ENCODE measurements at places on chromosomes 13 and 19. TPM values are rescaled to one million over a fixed set of nuclear protein-coding genes. Genes with fewer than 3 reads are reported as not detected.
A peak's percentile ranks its signal among the peaks of the same experiment; 100 is the strongest.

GRCh38 chr19:4870025-4870700 lies 2.7 kb upstream of the PLIN3 start:
- DNase-seq = peak; percentile 99

DNA sequence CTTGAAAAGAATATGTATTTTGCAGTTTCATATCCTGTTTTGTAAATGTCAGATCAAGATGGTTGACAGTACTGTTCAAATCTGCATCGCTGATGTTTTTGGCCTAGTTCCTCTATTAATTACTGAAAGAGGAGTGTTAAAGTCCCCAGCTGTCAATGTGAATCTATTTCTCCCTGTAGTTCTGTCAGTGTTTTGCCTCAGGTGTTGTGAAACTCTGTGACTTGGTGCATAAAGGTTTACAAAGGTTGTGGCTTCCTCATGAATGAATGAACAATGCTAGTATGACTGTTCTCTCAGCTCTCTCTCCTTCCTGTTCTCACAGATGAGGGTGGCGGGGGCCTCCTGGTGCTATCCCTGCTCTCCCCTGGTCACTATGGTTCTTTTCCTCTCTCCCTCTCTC lies 142.4 kb downstream of the MYCBP2 start:
- no peak for DNase-seq

DNA sequence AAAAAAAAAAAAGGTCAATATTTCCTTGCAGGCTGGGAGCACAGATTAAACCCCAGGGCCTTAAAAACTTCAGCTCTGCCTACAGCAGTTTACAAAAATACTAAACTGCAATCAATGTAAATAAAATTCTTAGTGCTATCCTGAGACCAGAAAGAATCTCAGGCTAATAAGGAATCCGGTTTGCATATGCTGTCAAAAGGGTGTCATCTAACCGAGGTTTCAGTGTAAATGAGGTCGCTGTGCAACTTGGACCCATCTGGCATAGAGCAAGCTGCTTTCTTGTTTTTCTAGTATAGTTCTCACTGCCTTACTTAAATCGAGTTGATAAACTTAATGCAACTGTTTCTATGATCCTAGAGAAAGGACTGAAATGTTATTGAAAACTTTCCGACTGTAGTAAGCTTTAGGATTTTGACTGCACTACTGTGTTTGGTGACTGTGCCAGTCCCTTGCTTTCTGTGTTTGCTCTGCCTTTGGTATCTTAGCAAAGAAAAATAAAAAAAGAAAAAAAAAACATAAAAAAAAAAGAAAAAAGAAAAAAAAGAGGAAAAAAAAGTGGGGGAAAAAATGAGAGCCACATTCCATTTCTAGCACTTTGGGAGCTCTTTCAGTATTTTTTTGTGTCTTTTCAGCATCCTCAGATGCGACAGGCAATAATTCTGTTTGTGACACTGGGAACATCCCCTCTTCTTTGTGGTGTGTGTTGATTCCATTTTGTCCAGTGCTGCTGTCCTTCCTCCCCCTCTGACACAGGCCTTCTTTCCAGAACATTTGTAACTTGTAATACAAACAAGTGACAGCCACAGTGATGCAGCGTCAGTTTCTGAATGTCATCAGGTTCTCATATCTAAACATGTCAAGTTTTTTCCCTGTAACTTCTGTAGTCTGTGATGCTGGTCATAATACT lies 340.5 kb downstream of the ZNF536 start:
- no peak for DNase-seq

DNA sequence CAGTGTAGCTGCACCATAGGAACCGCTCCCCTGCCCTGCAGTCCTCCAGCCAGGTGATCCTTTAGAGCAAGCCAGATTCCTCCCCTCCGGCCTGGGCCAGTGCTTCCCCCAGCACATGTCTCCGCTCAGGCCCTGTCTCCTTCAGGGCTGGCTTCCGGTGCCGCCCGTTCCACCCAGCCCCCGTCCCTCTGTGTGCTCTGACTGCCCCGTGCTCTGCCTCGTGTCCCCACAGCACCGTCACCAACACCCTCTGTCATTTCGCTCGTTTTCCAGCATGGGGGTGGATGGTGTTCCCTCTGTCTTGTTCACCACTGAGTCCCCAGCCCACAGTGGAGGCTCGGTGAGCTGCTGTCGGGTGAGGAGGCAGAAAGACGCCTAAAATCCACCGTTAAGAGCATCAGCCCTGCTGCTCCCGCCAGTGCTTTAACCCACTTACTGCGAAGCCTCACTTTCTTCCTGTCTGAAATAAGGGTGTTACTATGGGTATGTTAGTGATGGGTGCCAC lies 54.5 kb downstream of the TSSK6 start:
- no peak for DNase-seq

- no peak for DNase-seq
These were observed 14.5 kb upstream of the ZNF414 start for GRCh38 chr19:8528500-8528899.

DNA sequence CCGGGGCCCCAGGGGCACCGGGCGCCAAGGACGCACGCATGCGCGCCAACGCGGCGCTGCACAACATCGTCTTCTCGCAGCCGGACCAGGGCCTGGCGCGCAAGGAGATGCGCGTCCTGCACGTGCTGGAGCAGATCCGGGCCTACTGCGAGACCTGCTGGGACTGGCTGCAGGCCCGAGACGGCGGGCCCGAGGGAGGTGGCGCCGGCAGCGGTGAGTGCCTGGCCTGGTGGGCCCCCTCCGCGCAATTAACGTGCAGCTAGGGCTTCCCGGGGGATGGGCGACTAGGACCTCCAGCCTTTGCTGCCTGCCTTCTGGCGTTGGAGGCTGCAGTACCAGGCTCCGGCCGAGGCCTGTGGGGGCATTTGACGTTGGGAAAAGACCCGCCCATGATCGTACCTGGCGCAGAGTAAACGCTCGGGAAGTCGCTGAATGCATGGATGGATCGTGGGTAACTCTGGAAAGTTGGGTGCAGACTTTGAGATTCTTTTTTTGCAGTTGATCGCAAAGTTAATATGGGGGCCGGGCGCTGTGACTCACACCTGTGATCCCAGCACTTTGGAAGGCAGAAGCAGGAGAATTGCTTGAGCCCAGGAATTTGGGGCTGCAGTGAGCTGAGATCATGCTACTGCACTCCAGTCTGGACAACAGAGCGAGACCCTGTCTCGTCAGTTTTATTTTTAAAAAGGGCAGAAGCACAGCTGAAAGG lies 7.3 kb downstream of the APC2 start:
- DNase-seq = no peak

- no peak for DNase-seq
These were observed 11.8 kb downstream of the SERP2 start for GRCh38 chr13:44385401-44385800.

- no peak for DNase-seq
These were observed 11.4 kb upstream of the SCEL start for GRCh38 chr13:77523834-77524728.

GRCh38 chr13:74825152-74825937 lies 656.6 kb downstream of the TBC1D4 start:
- DNase-seq = peak; percentile 57

DNA sequence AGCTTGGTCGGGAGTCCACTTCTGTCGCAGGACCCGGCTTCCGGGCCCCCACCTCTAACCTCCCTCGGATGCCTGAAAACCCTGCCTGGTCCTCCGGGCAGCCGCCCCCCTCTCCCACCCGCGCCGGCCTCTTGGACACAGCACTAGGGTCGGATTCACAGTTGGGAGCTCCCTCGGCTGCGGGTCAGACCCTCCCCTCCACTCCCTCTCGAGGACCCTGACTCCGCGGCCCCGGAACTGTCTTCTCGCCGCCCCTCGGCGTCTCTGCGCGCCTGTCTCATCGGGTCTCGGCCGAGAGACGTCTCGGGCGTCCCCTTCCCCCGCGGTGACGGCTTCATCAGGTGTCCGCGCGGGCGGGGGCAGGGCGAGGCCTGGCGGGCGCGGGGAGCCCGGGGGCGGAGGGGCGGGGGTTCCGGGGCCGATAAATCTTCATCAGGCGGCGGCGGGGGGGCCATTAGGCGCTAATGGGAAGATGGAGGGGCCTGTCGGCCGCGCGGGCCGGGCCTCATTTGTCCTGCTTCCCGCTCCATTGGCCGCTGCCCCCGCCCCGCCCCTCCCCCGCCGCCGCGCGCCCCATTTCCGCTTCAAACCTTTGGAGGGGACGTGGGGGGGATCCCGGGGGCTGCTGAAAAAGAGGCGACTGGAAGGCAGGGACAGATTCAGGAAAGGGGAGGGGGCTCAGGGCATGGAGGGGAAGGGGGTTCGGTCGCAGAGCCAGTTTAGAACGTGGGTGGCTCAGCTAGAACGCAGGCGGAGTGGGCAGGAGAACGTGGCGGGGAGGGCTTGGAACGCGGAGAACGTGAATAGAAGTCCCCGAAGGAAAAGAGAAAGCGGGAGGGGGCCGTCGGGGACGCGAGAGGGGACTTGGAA lies 11.8 kb upstream of the ERFL start:
- no peak for DNase-seq

DNA sequence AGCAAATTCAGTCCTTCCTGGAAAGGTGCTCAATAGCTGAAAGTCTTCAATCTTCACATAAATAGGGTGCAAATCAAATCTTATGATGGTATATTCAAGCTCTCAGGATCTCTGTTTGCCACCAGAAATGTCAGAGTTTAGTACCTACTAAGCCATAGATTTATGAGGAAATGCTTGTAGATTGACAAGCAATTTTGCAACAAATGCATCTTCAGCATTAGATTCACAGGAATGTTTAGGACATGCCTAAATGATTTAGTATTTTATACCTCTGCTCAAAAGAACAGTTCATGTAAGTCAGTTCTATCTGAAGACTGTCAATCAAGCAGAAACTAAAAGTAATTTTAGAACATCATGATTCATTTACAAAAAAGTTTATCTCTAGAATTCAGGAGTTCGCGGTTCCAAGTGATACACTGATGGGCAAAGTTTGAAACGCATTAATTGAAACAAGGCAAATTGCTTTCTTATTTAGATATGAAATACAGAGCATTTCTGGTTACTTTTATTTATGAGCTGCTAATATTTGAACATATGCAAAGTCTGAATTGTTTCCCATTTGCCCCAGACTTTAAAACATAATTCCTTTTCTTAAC lies 65.7 kb downstream of the DACH1 start:
- no peak for DNase-seq

DNA sequence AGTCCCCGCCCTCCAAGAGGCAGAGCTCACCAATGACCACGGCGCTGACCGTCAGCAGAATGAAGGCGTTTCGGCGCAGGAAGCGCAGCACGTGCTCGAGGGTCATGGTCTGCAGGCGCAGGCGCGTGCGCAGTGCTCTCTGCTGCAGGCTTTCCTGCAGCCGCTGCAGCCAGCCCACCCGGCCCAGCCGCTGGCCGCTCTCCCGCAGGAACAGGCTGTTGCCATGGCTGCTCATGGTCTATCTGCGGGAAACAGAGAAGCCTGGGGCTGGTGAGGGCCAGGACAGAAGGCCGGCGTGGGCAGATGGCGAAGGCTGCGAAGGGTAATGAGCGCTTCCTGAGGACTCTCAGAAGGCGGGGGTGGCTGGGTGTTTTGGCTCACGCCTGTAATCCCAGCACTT lies 7.0 kb downstream of the SLC1A6 start:
- DNase-seq = no peak

DNA sequence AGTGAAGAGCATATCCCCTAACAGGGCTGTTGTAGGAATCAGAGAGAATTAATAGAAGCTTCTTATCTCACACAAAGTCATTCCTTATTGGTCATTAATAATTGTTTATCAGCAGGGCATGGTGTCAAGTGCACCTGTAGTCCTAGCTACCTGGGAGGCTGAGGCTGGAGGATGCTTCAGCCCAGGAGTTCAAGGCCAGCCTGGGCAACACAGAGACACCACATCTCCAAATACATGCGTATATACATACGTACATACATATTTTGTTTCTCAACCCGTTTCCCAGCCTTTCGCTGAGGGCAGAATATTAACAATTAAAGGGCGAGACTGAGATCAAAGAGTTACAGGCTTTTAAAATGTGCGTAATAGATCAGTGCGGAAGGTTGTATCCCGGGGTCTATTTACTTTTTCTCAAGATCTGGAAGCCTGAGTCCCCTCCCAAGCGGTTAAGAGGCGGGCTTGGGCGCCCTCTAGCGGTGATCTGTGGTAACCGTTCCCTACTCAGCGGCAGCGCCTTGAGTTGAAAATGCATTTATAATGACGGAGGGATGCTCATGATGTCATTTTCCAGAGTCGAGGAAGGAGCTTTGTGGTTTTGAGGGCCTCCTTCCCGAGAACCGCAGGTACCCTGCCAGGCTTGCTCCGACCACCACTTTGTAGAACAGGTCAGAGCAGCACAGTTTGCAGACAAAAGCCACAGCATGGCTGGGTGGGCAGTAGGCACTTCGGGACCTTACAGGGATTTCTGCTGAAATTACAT lies 169.6 kb upstream of the GPR12 start:
- DNase-seq = peak; percentile 63

GRCh38 chr13:57704031-57704430 lies 72.5 kb downstream of the PCDH17 start:
- no peak for DNase-seq

DNA sequence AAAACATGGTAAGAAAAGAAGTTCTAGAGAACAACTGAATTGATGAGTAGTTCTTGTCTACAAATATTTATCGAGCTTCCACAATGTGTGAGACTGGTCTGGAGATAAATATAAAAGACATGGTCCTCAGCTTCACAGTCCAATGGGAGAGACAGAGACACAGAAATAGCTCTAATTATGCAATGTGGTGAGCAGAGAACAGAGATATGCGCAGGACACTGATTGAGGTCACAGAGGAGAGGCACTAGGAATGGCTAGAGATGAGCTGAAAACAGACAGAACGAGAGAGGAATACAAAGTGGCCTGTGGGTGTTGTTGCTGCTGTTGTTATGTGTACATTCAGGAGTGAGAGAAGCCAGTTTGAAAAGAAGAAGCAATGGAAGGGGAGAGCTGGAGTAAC lies 53.2 kb downstream of the GPALPP1 start:
- DNase-seq = no peak

DNA sequence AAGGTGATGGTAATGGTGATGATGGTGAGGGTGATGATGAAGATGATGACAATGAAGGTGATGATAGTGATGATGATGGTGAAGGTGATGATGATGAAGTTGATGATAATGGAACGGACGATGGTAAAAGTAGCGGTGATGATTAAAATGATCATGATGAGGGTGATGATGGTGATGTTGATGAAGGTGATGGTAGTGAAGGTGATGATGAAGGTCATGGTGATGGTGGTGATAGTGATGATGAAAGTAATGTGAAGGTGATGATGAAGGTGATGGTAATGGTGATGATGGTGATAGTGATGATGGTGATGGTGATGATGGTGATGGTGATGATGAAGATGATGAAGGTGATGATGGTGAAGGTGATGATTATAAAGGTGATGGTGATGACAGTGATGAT lies 66.1 kb downstream of the MBD3L2B start:
- no peak for DNase-seq

DNA sequence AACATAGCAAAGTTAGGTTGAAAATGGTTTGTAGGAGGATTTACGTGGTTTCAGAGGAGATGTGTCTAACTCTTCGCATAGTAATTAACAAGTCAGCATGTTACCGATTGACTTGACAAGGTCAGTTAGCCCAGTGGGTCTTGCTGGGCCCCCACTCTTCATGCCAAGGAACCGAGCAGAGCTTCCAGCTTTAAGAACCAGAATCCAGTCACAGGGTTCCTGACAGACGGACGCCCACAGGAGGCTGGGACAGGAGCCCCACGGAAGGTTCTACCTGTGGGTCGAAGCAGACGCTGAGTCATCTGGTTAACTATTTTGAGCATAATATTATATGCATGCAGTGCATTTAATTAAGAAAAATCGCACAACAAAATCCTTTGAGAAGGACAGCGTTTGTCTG lies 3.5 kb downstream of the TMEM255B start:
- no peak for DNase-seq

Gene PPFIA3
- total RNA-seq = 4.7 TPM

Gene SIGLEC9
- total RNA-seq = 0.43 TPM

Gene TNFSF9
- total RNA-seq = not detected

Gene PSPN
- 1.8 TPM for total RNA-seq

Gene CAPN12
- total RNA-seq = not detected

Gene CGB8
- 4.7 TPM for total RNA-seq

Gene LSM14A
- 48.1 TPM for total RNA-seq

Gene MCF2L
- 12.4 TPM for total RNA-seq

All from A172 (cell line).